ENCODE measurements at places on chromosomes 1 and 21.
A peak's percentile ranks its signal among the peaks of the same experiment; 100 is the strongest.

- peak; percentile 3 for DNase-seq
These were observed 7.5 kb downstream of the MRAP start for GRCh38 chr21:32306021-32306780.

DNA sequence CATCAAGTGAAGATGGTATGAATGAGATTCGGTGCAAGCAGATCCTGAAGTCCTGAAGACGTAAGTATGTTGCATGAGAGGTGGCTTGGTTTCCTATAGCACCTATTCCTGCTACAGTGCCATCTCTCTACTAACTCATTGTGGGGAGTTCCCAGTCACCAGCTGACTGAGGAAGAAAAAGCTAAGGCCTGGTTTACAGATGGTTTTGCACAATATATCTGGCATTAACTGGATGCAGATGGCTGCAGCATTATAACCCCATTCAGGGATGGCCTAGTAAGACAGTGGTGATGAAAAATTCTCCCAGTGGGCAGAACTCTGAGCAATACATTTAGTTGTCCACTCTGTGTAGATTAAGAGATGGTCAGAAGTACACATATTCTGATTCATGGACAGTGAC lies 36.7 kb downstream of the RTCA start:
- no peak for DNase-seq

GRCh38 chr1:201896951-201897391 lies 8.3 kb downstream of the SHISA4 start:
- DNase-seq = no peak

DNA sequence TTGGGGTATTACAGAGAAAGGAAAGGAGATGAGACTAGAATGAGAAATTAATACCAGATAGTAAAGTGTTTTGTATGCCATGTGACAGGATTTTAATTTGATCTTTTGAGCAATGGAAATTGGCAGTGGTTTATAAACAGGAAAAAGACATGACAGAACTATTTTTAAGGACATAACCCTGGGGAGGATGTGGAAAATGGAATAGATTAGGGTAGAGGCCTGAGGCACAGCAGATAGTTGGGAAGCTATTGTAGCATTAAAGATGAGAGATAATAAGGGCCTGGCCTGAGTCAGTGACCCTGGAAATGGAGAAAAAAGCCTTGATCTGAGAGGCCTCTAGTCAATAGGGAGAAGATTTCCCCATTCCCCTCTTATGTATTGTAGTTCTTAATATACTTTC lies 22.1 kb upstream of the KCNA3 start:
- DNase-seq = no peak

DNA sequence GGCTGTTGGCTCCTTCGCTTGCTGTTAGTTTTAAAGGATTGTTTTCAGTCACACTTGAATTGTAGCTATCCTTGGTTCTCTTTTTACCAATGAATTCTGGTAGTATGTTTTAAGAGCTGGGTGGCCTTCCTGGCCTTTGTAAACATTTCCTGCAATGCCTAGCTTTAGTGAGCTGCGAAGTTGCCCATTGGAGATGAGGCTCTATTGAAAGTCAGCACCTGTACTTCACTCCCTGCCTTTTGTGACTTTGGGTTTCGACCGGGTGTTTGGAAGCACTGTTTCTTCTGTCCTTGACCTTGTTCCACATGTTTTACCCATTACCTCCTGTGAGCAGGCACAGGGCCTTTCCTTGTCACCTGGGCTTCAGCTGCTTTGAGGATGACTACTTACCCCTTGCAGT lies 64.7 kb downstream of the DYRK1A start:
- no peak for DNase-seq

DNA sequence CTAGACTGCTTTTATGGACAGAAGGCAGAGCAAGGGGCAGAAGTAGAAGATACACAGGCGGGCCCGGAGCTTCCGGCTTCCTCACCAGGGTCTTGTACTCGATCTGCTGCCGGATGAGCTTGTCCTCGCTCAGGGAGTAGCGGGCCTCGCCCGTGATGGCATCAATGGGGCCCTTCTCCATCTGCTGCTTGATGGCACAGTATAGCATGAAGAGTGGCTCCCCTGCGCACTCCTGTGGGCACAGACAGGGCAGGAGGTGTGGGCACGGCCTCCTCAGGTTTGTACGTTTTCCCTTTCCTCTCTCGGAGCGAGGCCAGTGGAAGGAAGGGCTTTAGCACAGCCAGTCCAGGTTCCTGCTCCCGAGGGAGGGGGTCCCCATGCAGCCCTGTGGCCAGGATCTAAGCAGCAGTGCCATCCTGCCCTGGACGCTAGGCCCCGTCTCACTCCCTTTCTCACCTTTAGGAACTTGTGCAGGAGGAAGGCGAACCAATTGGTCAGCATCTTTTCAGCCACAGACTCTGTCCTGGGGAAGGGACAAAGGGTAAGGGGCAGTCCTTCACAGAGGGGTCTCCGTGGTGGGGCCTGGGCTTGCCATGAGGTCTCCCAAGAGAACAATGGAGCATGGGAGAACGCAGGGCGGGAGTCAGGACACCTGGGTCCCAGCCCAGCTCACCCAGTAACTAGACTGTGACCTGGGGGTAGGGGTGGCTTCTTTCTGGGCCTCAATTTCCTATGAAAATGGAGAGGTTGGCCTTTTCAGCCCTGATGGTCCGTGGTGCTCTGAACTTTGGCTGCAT lies 128.8 kb upstream of the CD34 start:
- no peak for DNase-seq

DNA sequence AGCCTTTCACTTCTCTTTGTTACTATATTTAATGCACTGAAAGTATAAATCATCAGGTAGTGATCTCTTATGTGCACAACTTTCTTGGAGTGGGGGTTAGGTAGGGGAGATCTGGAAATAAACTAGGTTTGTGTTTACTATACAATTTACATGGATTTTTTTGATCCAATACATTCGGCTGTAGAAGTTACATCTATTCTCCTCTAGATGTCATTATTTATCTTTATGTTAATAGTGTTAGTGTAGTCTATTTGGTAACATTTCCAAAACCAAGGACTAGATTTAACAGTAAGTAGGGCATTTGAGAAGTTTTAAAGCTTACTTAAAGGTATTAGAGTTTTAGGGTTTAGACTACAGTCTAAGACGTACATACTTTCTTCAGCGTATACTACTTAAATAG lies 5.4 kb downstream of the VPS45 start:
- DNase-seq = no peak

- no peak for DNase-seq
These were observed 1.5 kb downstream of the AK4 start for GRCh38 chr1:65149351-65150107.

- no peak for DNase-seq
These were observed 1.0 kb upstream of the IER5 start for GRCh38 chr1:181087400-181087901.

DNA sequence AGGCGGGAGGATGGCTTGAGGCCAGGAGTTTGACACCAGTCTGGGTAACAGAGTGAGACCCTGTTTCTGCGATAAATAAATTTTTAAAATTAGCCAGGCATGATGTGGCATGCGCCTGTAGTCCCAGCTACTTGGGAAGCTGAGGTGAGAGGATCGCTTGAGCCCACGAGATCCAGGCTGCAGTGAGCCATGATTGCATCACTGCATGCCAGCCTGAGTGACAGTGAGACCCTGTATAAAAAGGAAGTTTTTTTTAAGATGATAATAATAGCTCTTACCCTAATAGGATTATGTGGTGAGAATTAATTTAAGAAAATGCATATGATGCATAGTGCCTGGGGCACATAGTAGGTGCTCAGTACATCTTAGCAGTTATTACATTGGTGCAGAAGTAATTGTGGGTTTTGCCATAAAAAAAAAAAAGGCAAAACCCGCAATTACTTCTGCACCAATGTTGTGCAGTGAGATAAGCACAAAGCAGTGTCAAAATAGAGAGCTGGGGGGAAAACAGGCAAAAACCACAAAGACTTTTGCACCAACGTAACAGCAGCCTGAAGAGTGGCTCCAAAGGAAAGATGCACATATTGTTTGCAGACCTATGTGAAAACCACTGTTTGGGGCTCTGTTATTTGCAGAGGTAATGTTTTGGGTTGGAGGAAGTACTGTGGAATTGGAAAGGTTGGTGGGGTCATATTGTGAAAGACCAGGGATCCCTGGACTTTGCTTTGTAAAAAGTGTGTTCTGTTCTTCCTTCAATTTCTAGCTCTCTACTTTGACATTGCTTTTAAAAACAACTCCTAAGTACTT lies 72.4 kb downstream of the PLXNA2 start:
- DNase-seq = no peak

DNA sequence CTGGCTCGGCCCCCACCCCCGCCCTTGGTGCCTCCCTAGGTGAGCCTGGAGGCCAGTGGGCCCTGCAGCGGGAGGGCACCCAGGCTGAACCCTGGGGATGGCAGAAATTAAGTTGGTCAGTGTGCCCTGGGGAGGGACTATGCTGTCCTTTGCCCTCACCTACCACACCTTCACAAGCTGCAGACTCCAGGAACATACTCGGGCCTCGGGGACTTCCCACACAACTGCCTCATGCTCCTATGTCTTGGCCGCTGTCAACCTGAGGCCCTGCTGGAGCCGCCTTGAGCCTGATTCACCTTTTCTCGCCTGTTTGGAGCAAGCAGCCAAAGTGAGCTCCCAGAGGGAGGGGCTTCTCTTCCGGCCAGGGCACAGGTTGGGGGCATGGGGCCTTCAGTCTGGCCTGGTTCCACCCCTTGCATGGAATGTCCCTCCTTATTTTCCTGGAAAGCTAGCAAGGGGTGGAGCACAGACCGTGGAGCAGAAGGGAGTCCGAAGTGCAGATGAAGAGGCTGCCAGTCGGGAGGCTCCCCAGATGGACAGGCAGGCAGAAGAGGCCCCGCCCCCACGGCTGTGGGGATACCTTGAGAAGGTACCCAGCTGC lies 24.7 kb downstream of the KNCN start:
- no peak for DNase-seq

- no peak for DNase-seq
These were observed 13.6 kb upstream of the LYPLAL1 start for GRCh38 chr1:219159946-219160645.

DNA sequence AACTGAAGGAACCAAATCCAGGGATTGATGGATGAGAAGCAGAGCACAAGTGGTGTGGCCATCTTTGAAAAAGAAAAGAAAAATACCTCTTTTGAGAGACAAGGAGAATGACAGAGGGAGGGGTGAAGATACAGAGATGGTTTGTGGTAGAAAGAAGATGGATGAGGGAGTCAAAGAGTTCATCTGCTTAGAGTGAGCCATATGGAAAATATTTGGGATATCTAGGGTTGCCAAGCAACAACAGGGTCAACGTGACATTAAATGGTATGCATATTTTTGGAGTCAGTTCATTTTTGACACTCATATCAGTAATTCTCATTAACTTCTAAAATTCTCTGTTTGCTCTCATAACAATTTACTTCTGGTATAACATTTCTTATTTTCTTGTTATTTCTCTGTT lies 50.7 kb downstream of the MACF1 start:
- DNase-seq = no peak

DNA sequence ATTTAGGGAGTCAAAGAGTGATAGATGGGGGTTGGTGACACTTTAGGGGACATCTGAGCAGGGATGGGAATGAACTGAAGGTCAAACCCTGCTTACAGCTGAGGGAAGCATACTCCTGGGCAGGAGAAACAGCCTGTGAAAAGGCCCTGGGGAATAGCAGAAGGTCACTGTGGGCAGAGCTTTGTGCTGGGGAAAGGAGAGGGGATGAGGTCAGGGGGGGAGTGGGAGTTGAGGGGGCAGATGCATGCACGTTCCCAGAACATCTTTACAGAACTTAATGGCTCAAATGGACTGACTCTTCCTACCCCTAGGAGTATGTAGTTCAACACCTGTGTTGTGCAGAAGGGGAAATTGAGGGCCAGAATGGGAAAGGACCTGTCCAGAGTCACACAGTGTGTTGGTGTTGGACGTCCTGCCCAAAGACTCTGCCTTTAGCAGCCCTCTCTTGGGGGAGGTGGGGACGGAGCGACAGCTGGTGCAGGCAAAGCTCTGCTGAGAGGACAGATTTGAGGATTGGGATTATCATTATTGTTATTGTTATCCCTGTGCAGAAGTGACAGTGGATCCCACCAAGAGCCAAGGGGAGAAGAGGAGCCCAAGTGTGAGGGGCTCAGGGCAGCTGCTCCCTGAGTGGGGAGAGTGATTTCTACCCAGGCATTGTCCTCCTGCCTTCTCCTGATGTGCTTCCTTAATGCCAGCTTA lies 116.5 kb downstream of the PTPRU start:
- DNase-seq = no peak

- DNase-seq = no peak
These were observed 816 bp downstream of the HYI start for GRCh38 chr1:43452789-43453441.

DNA sequence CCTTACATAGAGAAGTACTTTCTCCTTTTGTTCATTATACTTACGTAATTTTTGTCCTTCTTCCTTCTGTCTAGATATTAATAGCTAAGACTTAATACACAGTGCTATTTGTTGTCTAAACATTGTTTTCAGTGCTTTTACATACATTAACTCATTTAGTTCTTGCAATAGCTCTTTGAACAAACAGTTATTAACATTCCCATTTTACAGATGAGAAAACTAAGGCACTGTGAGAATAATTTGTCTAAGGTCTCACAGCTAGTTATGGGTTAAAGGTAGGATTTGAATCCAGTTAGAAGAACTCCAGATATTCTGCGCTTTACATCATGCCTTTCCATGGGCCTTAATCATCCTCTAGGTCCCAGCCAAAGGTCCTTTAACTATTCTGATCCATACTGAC lies 19.6 kb downstream of the CCDC17 start:
- no peak for DNase-seq

GRCh38 chr1:107359472-107360241 lies 218.8 kb downstream of the NTNG1 start:
- DNase-seq = no peak

GRCh38 chr21:10627316-10627863 lies 106.0 kb downstream of the TPTE start:
- DNase-seq = no peak

GRCh38 chr1:236733653-236734052 lies 47.4 kb downstream of the ACTN2 start:
- DNase-seq = no peak

DNA sequence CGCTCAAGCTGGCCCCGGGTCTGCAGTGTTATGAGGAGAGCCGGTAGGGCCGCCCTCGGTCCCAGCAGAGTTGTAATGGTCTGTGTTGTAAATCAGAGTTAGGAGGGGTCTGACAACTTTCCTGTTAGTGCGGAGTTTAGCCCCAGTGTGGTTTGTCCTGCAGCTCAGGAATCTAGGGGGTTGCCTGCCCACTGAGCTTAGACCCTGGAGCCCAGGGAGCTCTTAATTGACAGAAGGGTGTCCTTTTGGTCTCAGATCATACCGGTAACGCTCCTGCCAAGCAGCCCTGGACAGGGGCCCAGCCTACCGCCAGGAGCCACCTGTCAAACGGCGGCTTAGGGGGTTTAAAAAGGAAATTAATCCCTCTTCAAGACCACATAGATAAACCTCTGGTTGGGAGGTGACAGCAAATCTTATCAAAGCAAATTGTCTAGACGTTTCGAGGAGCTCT lies 164.4 kb downstream of the DYRK1A start:
- no peak for DNase-seq

- no peak for DNase-seq
These were observed 940 bp upstream of the PLA2G2C start for GRCh38 chr1:20187103-20187812.

Data from brain microvascular endothelial cell (primary cell).